Sciatic nerve (tissue), 2 donors: ENCODE measurements at places on chromosomes 11 and 22. TPM values are rescaled to one million over a fixed set of nuclear protein-coding genes. Genes with fewer than 3 reads are reported as not detected.

Gene OR52E1
- total RNA-seq: not detected

Gene C11orf97
- not detected for total RNA-seq

Gene CD248
- 35.1 TPM for total RNA-seq

DNA sequence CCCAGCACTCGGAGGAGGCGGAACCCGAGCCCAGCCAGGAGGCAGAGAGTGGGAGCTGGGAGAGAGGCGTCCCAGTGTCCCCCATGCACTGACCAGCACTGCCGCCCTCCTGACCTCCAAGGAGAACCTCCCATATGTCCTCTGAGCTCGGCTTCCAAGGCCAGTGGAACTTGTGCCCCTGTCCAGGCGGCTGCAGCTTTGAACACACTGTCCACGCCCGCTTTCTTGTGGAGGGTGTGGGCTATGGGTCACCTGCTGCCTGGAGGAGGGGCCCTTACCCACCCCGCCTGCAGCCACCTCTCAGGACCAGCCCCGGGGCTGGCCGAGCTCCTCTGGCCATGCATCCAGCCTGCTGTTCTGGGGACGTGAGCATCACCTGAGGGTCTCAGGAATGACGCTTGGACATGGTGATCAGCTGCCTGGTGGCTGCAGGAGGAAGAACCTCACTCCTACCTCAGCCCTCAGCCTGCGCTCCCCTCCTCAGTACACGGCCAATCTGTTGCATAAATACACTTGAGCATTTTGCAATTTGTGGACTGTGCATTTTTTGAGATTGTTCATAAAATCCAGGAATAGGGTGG lies 22.2 kb upstream of the MUC5B start:
- peak; percentile 39 for DNase-seq

DNA sequence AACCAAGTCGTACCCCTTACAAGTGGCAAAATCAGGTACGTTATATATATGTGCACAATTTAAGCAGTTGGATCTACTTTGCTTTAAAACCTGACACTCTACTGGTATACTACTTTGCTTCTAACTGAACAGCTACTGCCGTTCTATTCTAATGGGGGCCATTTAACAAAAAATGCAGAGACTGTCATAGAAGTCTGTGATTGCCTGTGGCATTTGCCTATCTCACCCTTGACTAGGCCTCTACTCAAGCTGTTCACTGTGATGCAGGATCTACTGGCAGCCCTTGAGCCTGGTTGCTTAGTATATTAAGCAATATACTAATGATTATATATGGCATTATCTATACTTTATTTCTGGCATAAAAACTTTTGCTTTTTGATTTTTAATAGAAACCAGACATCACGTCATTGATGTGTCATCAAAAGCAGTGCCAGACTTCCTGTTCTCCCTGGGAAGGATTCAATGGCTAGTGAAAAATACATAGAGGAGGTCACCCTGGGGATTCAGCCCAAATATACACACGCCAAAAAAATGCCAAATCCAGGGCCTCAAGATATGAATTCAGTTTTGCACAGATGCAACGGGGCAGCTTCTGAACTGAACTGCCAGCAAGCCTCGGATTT lies 40.0 kb upstream of the FIBIN start:
- DNase-seq: no peak

GRCh38 chr11:69161117-69161407 lies 5.3 kb downstream of the SMIM38 start:
- DNase-seq: no peak
